ENCODE measurements at places on chromosomes 11 and 22.

DNA sequence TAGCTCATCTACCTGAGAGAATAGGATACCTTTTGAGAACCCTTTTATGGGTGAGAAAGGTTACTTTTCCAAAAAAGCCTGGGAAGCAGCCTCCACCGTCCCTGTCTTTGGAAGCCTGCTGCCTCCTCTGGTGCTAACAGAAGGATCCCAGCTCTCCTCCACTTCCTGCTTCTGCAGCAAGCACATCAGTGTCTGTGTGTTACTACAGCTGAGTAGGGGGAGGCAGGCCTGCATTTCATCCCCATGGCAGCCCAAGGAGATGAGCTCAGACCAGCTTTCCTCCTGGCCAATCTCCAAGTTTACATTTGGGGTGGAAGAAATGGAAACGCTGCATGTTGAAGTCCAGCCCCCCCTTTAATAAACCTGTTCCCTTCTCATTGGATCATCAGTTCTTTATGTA is 7.4 kb upstream of the CCDC34 start:
- no peak for DNase-seq

DNA sequence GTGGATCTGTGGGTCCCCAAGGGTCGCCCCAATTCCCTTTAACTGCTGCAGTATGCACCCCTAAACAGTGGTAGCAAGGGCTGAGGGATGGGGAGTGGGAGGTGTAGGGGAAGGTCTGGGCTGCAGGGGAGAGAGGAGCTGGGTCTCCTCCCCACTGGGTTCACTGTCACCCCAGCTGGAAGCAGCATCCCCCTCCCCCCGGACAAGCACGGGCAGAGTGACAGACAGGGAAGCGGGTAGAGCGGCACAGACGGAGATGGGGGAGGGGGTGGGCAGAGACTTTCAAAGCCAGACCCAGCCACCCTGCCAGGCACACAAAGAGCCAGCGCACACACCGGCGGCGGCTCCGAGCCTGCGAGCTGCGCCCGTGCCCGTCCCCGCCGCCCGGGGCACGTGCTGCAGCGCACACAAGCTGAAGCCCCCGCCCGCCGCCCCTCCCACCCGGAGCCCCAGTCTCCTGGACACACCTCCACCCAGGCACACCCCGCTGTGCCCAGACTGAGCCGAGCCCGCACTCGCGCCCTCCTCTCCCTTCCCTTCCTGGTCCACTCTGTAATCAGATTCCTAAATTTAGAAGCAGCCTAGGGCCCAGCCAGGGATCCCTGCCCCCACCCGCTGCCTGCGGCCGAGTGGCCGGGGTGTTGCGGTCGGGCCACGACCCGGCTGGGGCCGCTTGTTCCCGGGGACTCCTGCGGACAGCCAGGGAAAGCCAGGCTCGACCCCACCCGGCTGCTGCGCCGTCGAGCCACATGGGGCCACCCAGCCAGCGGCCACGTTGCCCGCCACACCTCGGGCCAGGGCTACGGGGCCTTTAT is 935 bp upstream of the RCOR2 start:
- DNase-seq, result peak; percentile 26

DNA sequence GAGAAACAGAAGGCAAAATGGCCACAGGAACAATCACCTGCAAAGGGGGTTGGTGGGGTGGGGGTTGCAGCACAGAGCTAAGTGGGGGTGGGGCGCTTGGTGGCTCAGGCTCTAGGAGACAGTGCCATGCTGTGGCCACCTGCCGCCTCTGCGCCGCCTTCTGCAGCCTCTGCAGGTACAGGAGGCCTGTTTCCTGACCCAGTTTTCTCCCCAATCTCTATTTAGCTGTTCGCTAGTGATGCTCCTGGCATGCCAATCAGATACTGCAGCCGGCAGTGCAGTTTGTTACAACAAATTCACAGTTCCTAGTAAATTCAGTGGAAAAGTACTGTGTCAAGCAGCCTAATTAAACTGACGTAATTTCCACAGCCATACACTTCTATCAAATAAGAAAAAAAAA is 106.4 kb downstream of the SERGEF start:
- no peak for DNase-seq

GRCh38 chr11:1041149-1041467 is 4.6 kb upstream of the MUC6 start:
- no peak for DNase-seq

- DNase-seq, result no peak
Observed at GRCh38 chr11:26048271-26048670, 283.7 kb upstream of the ANO3 start.

- no peak for DNase-seq
Observed at GRCh38 chr11:1868636-1869291, 15.9 kb downstream of the LSP1 start.

GRCh38 chr11:36186340-36187175 is 102.7 kb downstream of the COMMD9 start:
- DNase-seq, result no peak

DNA sequence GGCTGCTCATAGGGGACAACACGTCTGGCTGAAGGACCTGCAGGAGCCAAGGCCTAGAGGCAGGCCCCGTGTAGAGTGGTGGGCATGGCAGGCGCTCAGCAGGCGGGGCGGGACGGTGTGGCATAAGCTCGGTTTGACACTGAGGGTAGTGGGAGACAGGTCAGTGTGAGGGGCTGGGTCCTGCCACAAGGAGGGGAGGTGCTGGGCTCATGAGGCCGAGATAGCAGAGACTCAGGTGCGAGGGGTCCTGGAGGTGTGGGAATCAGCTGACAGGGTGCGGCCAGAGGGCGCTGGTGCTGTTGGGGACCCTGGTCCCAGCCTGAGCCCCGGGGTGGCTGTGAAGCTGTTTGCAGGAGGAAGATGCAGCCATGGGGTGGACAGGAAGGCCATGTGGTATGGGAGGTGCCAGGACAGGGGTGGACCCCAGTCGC is 6.7 kb downstream of the SLC22A12 start:
- DNase-seq, result no peak

DNA sequence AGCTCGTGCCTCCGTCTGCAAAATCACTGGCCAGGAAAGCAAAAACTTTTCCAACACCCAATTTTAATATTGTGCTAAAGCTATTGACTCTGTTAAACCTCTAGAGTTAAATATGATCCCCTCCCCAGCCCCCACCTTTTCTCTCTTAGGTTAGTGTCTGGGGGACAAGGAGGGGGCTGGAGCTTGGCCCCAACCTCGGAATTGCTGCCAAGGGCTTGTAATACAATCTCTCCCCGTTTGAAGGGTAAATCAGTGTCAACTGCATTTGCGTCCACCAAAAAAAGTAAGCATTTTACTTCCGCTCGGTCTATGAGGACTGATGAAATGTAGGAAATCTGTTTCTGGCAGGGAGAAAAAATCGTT is at the start of gene GAS2:
Gene GAS2, plus strand, starts transcription at position 287 of the 363 bp plus-strand sequence. CDS start 8,259 bp downstream, outside the sequence.
- DNase-seq, result no peak

DNA sequence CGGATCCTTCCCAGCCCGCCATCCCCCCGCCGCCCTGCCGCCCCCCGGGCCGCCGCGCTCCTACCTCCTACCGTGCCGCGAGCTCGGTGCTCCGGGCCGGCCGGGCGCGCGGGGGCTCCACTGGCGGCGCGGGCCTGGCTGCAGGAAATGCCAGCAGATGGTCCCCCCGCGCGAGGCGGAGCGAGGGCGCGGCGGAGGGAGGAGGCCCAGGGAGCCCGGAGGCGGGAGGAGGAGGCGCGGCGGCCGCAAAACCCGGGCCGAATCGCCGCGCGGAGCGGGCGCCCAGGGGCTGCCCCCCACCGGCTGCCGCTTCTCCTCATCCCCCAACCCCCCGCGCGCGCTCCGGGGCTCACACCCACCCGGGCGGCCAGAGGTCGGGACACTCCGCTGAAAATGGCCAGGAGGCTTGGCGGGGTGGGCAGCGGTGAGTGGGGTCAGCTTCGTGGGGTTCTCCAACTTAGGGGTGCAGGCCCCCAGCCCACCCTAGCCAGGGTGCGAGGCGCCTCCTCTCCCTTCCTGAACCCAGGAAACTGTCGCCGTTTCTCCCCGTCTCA is at the start of gene OSBPL5:
Gene OSBPL5, minus strand, starts transcription at position 159 of the 554 bp plus-strand sequence. CDS start 36,162 bp downstream, outside the sequence.
- DNase-seq, result peak; percentile 17

DNA sequence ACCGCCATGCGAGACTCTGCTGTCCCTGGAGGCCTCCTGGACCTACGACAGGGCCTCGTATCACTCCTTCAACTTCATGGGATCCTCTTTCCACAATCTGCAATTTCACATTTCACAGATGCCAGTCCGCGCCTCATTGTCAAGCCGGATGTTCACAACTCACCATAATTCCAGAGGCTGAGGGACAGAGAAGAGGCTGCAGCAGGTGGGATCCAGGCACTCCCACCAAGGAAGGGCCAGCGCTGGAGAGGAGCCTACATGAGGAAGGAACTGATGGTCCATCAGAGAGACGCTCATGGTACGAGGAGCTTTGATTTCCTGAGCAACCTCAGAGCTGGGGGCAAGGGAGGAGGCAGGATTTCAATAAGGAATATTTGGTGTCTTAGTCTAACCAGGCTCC is 495.0 kb downstream of the BRD1 start:
- no peak for DNase-seq

DNA sequence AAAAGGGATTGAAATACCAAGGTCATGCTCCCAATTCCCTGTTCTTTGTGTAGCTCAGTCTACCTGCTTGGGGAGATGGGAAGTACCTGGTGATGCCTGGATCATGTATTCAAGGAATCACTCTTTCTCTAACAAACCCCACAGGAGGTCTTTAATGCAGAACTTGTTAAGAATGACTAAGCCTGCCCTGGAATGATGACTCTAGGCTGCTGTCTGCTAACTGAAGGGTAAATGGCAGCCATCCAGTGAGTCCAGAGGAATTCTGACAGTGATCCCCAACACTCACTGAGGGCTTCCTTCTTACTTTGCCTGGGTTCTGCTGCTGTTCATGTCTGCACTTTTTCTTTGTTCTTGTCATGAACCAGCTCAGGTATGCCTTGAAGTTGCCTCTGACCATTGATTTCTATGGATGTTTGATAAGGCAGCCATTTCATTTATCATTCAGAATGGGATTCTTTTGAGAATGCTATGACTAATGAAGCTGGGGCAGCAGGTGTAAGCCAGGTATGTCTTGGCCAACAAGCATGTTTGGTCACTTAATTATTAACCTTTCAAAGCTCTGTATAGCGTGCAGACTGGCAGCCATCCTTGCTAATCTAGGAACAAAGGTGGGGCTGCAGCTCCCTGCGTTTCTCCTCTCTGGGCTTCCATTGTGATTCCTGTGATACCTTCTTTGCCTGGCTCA is 11.4 kb downstream of the PRSS23 start:
- DNase-seq, result no peak

DNA sequence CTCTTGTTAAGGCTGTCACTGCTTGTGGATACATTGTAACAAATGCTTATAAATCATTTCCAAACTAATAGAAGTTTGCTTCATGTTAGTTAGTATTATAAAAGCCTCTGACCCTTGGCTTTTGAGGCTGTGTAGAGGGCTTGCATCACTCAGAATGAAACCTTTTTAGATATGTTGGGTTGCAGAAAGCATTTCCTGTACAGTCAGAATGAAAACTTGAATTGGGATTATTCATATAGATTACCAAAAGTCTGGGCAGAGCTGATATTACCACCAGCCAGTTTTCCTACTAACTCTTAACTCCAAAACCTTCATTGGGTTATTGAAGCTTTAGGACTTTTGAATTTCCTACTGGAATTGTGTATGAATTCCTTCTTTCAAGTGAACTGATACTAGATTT is 12.0 kb downstream of the KMT2A start:
- DNase-seq, result peak; percentile 90

DNA sequence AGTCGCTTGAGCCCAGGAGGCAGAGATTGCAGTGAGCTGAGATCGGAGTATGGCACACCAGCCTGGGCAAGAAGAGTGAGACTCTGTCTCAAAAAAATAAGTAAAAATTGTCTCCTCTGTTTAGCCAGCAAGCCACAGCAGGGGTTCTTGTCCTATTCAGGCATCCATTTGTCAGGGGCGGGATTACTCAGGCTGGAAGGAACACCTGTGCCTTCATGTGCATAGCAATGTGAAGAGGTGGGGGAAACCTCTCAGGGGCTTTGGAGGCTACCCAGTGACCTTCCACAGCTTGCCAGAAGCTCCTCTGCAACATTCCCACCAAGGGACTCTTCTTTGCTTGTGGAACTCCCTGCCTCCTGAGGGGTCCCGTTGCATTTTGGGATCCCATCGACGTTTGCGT is 63.3 kb downstream of the FBLN1 start:
- DNase-seq, result no peak

DNA sequence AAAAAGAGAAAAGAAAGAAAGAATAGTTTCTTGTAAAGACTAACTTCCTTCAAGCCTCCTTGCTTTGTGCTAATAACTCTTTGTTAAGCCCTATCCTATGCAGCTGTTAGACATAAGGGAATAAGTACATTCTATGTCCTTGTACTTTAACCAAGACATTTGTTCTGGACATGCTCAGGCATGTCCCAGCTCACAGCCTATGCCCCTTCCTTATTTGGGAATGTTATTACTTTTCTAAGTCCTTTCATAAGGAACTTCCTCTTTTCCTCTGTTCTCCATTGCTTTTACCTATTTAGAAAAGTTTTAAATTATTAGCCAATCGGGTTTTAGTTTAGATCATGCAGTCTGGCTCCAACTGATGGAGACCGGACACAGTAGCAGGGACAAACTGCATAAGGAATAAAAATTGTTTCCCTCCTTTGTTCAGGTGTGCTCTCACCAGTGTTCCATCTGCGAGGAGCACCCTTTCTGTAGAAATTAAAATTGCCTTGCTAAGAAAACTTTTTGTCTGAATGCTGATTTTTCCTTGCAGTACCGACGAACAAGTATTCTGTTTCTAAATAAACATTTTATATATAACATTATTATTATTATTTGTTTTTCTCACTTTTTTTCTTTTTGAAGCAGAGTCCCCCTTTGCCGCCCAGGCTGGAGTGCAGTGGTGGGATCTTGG is 21.6 kb upstream of the SPINDOC start:
- no peak for DNase-seq

GRCh38 chr22:31045900-31046538 is 35.1 kb upstream of the SMTN start:
- DNase-seq, result no peak

DNA sequence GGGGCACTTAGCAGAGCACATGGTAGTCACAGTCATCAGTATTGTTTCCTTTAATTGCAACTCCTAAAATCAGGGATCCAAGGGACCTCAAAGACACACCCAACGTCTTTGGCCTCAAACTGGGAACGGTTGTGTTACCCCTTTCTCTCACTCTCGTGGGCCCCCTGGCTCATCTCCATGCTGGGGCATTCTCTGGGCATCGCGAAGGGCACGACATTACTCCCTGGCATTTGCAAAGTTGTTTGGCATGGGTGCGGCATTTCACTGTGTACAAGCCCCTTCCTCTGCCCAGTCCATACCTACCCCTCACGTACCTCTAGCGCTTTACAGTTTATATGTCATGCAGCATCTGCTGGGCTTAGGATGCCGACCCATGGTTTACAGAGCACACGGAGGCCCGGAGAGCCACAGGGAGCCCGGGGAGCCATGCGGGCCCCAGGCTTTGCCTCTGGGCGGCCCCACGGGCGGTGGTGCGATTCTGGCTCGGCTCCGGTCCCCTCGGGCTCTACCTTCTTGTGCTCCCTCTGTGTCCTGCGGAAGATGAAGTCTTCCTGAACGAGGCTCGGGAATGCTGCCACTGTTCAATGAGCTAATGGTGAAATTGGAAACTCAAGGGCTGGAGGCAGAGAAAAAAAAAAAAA is 21.9 kb upstream of the CACNG2 start:
- no peak for DNase-seq

GRCh38 chr11:29328961-29329441 is 687.8 kb downstream of the KCNA4 start:
- peak; percentile 0 for DNase-seq
